ENCODE measurements at places on chromosomes 1 and 21.

GRCh38 chr1:203632941-203633340 lies 6.3 kb downstream of the ATP2B4 start:
- no peak for DNase-seq

DNA sequence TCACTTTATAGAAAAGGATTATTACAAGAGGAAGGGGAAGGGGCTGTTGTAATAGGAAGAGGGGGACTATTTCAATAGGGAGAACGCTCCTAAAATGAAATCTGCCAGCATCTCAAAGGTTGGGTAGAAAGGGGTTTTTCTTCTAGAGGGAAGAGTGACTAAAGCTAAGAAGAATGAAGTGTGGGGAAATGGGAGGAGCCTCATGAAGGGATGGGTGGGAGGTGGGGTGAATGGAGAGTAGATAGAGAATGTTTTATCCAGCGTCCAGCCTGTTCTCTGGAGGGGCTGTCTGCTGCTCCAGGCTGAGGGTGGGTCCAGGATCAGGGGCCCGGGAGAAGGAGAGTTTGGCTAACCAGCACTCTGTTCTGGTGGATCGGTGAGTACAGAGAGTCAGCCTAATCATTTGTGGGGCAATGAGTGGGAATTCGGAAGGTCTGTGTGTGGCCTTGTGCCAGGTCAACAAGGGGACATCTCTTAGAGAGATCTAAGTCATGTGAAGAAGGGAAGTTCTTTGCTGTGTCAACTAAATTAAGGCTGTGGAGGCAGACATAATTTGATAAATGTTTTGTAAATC lies 25.2 kb downstream of the VN1R5 start:
- DNase-seq: no peak

DNA sequence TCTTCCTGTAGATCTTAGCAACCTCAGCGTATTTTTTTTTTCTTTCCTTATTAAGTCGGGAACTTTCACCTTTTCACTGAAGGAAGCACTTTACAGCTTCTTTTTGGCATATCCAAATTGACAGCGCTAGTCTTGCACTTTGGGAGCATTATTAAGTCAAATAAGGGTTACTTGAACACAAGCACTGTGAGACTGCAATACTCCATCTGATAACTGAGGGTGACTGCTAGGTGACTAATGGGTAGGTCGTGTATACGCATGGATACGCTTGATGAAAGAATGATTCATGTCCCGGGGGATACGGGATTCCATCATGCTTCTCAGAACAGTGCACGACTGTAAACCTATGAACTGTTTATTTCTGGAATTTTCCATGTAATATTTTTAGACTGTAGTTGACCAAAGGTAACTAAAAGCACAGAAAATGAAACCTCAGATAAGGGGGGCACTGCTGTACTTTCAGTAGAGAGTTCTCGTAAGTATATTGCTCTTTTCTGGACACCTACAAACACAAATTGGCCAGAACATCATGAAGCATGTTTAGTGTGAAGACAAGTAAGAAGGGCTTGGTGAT lies 364.7 kb downstream of the SMYD3 start:
- no peak for DNase-seq

GRCh38 chr1:34865573-34865972 lies 6.0 kb upstream of the SMIM12 start:
- no peak for DNase-seq

GRCh38 chr1:161531986-161532643 lies 7.8 kb downstream of the HSPA6 start:
- no peak for DNase-seq

DNA sequence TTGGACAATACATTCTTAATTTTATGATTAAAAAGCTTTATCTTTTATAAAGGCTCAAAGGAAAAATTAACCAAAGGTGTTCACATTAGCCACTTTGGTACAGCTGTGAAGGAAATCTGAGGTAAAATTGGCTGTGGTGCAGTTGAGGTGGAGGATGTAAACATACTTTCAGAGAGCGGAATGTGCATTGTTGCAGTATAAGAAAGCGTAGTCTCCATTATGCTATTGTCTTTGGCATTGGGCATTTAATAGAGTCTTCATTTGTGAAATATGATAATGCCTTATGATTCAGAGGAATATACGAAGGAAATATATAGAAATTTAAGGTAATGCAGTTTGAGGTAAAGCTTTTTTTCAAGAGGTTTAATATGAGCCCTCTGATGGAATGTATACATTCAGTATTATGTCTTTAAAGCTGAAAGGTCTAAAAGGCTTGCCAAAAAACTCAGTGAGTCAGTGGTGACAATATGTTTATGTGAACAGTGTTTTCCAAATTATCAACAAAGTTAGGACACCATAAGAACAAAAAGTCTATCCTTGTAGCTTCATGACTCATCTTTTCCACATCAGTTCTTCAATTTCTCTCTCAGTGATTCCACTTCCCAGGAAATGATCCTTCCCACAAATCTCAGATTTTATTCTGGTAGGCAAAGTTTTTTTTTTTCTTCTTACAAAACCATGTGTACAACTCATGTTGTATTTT lies 26.9 kb upstream of the DDR2 start:
- no peak for DNase-seq

GRCh38 chr1:202034683-202035462 lies 24.5 kb downstream of the ELF3 start:
- no peak for DNase-seq

DNA sequence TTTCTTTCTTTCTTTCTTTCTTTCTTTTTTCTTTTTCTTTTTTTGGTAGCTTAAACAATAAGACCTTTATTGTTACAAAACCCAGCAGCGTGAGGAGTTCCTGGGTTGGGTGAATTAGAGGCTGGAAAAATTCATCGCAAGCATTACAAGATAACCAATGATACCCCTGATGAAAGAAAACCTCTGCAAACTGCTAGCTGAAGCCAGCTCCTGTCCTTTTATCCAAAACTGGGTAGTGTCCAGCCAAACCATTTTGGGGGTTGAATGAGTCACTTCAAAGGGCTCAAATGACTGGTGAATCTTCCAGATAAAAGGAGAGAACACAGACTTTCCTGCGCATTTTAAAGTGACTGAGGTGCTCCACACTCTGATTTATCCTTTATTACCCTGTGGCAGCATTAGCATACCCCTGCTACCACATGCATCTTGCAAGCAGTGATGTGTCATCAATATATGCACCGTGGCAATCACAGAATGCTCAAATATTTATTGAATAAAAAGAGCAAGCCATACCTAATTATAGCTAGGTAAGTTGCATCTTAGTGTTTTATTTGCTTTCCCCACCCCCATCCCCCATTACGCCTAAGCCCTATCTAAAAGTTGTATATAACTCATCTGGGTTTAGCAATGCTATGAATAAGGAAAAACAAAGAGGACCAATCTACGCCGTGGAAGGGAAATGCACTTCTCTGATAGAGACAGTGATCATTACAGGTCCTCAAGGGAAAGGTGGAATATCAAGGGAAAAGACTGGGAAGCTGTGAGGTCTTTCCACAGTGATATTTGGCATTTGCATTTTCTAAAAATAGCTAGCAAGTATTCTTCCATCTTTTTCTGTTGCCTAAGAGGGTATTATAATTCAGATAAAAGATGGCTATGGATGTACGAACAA lies 32.4 kb upstream of the CEP350 start:
- DNase-seq: no peak

GRCh38 chr1:32893198-32894018 lies 7.1 kb downstream of the HPCA start:
- DNase-seq: no peak

Data from hypothalamus (tissue), 51 donors.